Iris pigment epithelial cell (primary cell): ENCODE measurements at places on chromosomes 11 and 22.

GRCh38 chr11:121958971-121959325, 157.1 kb downstream of the BLID start:
- DNase-seq, result no peak

GRCh38 chr22:19822301-19823117, 32.2 kb downstream of the GNB1L start:
- no peak for DNase-seq

GRCh38 chr11:30153008-30153407, 77.8 kb upstream of the FSHB start:
- DNase-seq, result no peak

DNA sequence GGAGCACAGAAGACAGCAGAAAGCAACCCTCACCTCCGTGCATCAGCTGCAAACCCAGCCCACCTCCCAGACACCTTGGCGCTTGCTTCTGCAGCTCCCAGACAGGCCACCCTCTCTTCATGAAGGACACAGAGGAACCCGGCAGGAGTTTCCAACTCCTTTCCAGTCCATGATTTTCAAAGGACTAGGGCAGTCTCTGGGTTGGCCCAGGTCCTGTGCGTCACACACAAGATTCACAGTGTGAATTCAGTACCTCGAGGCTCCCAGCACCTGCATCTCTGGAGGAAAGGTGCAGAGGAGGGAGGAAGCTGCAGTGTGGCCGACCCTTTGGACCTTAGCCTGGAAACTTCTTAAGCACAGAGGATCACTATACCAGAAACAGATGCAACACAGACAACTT, 61.0 kb upstream of the BID start:
- no peak for DNase-seq

- peak; percentile 52 for DNase-seq
Measured at GRCh38 chr11:62611705-62612365, 740 bp downstream of the EML3 start.

- DNase-seq, result no peak
Measured at GRCh38 chr11:125182573-125182972, 18.0 kb downstream of the PKNOX2 start.

GRCh38 chr11:947744-948143, 22.1 kb downstream of the AP2A2 start:
- no peak for DNase-seq

- DNase-seq, result peak; percentile 70
Measured at GRCh38 chr11:43486141-43486540, 127.4 kb downstream of the TTC17 start.

DNA sequence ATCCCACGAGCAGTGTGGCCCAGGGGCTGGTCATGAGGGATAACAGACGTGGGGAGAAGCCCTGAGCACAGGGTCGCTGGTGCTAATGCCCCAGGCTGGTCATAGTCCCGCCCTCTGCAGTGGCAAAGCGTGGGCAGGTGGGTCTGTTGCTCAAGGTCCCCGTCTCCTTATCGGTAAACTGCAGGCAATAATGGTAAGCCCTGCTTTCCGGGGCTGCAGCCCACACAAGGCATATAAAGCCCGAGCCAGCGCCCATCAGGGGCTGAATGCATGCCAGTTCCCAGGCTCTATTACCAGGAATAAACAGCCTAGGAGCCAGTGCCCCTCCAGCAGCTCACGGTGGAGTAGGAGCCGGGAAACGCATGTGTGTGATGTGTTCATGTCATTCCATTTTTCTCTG, 261.0 kb downstream of the BRD1 start:
- DNase-seq, result no peak

GRCh38 chr11:45641961-45642360, 23.5 kb downstream of the CHST1 start:
- no peak for DNase-seq
